NCI-H446 (cell line): ENCODE measurements at places on chromosomes 12 and 14.
A peak's percentile ranks its signal among the peaks of the same experiment; 100 is the strongest.

GRCh38 chr12:2052826-2053678 lies at the start of gene CACNA1C:
TSS of gene CACNA1C (plus strand) at chr12:2052987. CDS start at chr12:2053563, 576 bp downstream.
- peak; percentile 29 for DNase-seq

DNA sequence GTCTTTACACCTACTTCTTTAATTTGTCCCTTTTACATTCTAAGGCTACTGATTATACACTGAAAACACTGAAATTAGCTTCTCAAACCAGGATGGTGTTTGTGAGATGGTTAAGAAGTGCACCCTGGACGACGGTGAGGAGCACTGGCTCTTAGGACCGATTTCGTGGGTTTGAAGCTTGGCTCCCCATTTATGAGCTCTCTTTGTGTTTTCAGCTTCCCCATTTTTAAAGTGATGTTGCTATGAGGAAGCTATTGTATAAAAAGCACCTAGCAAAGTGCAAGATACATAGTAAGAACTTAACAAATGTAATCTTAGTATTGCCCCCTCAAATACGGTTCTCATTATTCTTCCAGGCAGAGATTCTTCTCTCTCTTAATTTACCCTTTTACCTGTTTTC lies 4.7 kb downstream of the NFYB start:
- DNase-seq = no peak

DNA sequence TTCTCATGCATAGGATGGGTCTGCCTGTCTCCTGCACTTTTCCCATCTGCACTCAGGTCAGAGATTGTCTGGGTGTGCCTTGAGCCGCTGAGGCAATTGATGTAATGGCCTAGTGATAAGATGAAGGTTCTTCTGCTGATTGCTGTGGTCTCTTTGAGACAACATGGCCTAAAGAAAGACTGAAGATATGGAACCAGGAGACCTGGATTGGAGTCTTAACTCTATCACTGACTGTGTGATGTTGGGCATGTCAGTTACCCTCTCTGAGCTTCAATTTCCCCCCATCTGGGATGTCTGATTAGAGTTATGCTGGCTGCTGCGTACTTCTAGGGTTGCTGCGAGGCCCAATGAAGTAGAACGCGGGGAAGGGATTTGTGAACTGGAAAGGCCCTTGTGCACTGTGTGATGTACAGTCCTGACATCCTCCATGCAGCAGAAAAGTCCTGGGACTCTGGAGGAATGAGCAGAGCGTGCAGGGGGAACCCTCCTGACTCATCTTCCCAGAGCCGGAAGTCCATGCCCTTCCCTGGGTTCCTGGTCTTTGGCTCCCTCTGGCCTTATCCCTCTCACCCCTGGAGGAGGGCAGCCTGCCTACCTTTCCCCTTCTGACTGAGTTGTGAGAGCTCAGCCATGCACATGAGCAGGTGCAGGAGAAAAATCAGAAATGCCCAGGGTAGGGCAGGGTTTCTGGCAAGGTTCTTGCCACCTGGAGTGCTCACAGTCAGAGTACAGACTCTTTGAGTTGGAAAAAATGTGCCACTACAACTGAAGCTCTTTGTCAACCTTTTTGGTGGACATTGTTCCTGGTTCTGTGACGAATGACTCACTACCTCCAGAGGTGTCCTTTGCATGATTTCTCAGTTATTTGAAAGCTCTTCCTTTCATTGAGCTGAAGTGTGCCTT lies 21.1 kb downstream of the PLEKHD1 start:
- DNase-seq = no peak

DNA sequence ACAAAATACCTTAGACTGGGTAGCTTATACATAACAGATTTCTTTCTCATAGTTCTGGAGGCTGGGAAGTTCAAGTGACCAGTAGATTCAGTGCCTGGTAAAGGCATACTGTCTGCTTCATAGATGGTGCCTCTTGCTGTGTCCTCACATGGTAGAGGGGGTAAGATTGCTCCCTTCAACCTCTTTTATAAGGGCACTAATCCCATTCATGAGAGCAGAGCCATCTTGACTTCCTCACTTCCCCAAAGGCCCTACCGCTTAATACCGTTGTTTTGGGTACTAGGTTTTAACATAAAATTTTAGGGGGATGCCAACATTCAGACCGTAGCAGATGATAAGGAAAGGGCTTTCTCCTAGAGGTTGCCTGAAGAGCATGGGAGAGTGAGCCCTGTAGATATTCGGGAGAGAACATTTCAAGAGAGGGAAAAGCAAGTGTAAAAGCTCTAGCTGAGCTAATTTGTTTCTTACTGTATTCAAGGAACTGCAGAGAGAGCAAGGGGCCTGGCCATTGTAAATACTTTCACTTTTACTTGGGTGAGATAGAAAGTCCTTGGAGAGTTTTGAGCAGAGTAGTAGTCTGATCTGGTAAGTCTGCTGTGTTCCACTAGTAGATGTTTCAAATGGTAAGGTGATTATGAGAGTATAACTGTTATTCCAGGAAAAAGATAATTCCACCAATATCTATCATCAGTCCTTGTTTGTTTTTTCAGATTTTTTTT lies 27.3 kb downstream of the FRS2 start:
- no peak for DNase-seq

DNA sequence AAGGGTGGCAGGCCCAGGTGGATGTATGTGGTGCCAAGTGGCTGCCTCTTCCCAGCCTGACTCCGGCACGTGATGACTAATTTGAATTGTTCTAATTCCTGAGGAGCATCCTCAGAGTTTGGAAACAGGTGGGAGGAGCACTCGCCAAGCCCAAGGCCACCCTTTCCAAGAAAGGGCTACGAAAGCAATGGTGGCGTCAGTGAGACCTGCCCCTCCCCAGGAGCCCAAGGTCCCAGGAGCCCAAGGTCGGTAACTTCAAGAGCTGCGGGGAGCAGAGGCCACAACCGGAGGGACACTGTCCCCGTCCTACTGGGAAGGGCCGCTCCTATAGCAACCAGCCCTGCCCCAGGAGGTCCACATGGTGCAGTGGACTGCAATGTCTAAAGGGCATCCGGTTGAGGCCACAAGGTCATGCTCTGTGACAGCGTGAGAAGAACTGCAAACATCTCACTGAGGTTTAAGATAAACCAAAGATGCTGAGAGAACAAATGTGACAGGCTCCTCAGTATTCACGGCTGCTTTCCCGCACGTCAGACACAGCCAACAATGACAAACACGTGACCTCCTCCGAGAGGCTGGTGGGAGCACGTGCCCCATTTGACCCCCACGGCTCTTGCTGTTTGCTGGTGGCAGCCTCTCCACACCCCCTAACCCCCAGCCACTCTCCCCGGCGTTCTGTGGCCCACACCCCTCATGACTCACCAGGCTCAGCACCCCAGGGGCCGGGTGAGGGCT lies 79.6 kb downstream of the ITPK1 start:
- no peak for DNase-seq

DNA sequence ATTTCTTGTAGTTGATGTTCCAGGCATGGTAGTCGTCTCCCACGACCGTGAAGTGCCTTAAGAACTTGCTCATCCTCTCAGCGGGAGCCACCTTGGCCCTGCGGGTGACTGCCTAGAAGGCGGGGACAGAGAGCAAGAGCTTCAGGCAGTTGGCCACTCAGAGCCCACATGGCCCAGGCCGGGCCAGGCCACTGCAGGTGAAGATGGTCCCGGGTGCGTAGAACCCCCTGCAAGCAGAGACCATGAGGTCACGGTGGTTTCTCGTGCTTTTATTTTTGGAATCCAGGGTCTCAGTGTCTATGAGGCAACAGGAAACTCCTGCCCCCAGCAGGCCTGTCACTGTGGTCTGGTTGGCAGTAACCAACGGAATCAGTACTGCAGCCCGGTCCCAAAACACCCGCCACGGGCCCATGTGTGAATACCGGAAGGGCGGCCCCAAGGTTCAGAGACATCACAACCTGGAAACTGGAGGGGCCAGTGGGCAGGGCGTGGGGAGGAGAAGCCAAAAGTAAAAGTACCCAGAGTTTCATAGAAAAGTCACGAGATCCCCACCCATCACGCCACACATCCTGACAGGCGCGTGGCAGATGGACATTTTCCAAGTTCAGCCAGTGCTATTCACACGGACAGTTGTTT lies 27.5 kb downstream of the HVCN1 start:
- no peak for DNase-seq

GRCh38 chr12:2017546-2018337 lies 13.5 kb upstream of the DCP1B start:
- peak; percentile 70 for DNase-seq

DNA sequence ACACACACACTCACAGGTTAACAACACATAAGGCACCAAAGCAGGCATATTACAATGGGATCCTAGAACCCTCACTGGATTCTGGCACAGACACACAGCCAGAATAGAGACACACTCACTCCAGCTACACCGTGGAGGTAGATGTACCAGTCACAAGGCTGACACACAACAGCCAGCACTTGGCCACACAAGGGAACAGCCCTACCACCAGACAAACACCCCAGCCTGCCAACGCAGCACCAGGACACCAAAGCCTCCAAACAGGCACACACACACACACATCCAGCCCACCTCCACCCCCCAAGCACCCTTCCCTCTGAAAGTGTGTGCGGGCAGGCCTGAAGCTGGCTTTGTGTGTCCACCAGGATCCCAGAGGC lies 10.9 kb upstream of the ITGB7 start:
- DNase-seq = no peak

GRCh38 chr14:58994130-58994529 lies 194.3 kb upstream of the DAAM1 start:
- no peak for DNase-seq

DNA sequence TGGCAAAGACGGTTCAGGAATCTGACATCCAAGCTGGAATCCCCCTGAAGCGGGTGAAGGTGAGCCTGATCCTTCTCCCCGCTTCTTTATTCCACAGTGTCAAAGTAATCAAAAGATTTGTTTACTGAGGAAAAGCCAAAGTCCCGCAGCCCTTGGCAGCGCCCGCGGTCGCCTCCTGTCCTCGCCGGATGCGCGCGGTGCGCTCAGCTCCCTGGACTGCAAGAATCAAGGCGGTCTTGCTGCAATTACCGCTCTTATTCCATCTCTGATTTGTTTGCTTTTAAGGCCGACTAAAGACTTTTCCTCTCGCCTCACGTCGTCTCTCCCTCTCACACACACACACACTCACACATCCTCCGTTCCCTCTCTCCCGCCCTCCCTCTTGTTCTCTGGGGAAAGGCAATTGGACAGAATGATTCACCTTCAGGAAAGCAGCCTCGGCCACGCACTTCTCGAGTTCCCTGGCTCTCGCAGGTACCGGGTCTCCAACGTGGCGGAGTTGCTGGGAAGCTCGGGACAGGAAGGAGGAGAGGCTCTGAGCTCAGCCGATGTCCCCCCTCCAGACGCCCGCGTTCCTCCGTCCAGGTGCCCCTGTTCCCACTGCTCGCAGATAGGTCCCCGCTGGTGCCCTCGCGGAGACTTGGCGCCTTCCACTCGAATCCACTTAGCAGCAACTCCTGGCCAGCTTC lies 68.6 kb upstream of the USP15 start:
- DNase-seq = no peak

- DNase-seq = no peak
Measured at GRCh38 chr12:52307836-52308805, 13.1 kb downstream of the KRT83 start.

- no peak for DNase-seq
Measured at GRCh38 chr12:132398386-132398991, 69.1 kb upstream of the GALNT9 start.

GRCh38 chr12:27344246-27344645 lies 11.6 kb downstream of the BMAL2 start:
- no peak for DNase-seq

GRCh38 chr12:51082561-51083125 lies 753 bp downstream of the CSRNP2 start:
- DNase-seq = peak; percentile 33

DNA sequence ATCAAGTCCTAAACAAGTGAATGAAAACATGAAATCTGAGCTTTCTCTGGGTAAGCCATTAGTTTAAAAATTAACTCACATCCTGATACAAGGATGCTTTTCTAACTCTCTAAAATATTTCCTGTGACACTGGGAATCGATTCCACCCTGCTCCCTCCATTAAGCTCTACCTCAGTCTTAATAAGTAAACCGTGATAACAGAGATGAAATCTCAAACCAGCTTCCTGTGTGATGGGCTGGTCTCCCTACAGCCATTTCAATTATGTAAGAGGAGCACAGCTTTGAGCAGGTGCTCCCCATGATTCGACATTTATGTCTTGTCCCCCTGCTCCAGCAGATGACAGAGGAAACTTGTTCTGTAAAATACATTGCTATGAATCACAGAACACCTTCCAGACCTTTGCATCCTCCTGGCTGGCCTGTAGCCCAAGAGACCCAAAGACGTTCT lies 59.0 kb downstream of the GAS2L3 start:
- DNase-seq = no peak
